Stimulated activated CD8-positive, alpha-beta memory T cell treated with anti-CD3 and anti-CD28 coated beads, Interleukin-2, amount 100 ng/mL, for 48 hours (primary cell): ENCODE measurements at places on chromosomes 4 and X.

DNA sequence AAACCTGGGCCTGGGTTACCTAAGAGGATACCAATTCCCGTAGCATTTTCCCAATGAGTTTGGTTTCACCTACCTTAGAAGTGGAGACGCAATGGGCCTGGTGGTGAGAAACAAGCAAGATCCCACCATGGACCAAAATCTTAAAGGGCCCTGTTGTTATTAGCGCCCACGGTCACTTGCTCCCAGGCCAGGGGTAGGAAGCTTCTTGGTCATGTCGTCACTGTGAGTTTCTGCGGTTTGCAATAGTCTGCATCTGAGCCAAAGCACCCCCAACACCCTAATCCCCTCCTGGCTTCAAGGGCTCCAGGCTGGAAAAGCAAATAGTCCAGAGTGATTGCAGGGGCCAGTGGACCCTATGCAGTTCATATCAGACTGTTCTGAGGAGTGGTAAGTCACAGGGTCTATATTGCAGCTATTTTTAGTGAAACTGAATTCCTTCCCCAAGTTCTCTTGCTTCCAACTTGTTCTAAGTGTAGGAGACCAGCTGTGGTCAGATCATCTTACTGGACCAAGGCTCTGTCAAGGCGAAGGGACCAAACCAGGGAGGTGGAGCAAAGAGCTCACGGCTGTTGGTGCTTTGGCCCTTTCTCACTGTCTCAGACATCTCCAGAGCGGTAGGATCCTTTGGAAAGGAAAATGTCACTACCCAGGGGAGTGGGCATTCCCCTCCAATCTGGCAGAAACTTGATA lies 307.9 kb upstream of the F9 start:
- DNase-seq: no peak

- DNase-seq: no peak
These were observed 105.7 kb downstream of the PSAPL1 start for GRCh38 chr4:7328913-7329638.

- no peak for DNase-seq
These were observed 543.5 kb downstream of the GABRG1 start for GRCh38 chr4:45580334-45580733.

GRCh38 chr4:163344147-163345125 lies 744 bp downstream of the NPY5R start:
- no peak for DNase-seq

DNA sequence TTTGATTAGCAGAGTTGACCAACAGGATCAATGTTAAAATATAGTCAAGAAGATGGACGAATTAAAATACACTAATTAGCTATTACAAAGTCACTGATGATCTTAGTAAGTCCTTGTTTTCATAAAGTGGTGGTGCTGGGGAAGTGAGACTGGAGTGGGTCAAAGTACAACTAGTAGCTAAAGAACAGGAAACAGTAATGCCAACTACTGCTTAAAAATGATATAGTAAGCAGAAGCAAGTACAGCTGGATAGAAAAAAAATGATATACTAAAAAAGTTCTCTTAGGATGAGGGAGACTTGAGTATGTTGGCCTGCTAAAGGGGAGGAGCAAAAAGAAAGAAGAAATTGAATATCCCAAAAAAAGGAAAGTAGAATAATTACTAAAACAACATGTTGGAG lies 580.8 kb upstream of the FTHL17 start:
- no peak for DNase-seq

- no peak for DNase-seq
These were observed 48.5 kb upstream of the NRK start for GRCh38 chrX:105773801-105774200.

DNA sequence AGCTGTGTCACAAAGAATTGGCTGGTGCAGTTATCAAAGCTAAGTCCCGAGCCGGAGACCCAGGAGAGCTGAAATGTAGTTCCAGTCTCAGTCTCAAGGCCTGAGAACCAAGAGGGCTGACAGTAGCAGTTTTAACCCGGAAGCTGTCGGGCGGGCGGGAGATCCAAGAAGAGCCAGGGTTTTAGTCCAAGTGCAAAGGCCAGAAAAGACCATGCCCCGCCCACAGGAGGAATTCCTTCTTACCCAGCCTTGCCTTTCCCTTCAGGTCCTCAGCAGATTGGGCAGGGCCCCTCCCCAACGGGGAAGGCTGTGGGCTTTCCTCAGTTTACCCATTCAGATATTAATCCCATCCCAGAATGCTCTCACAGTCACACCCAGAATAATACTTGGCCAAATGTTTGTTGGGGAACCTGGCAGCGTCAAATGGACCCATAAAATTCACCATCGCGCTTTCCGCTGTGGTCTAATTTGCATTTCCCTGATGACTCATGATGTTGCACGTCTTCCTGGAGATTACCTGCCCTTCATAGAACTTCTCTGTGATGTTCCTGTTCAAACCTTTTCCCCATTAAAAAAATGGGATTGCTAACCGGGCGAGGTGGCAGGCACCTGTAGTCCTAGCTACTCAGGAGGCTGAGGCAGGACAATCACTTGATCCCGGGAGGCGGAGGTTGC lies 16.2 kb downstream of the MAEA start:
- no peak for DNase-seq

- DNase-seq: no peak
These were observed 129.4 kb downstream of the THOC2 start for GRCh38 chrX:123603491-123603890.

GRCh38 chr4:82681754-82682153 lies 116.8 kb downstream of the SCD5 start:
- DNase-seq: no peak

DNA sequence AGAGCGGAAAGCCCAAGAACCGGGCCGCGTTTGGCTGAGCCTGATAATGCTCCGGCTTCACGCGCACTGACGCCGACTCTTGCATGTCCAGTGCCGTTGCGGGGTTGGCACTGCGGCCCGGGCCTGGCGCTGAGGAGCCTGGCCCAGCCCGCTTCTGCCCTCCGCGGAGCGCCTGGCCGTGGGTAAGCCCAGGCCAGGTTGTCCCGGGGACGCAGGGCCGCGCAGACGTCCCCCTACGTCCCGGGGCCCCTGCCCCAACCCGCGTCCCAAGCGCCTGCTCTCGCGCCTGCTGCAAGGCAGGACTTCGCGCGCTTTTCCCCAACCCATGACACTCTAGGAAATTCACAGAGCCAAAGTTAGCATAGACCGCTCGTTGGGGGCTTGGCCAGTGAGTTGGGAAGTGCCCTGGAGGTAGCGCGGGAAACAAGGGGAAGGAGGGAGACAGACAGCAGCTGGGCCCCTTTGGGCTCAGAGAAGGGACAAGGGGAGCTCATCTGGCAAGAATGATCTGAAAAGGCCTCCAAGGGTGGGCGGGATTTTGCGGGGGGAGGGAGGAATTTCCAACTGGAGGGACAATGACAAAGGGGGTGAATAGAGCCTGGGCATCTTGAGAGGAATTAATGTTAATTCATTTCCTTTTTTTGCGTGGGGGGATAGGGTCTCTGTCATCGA lies 665 bp upstream of the LRPAP1 start:
- DNase-seq: no peak

GRCh38 chr4:71406459-71406963 lies 67.7 kb downstream of the SLC4A4 start:
- no peak for DNase-seq

DNA sequence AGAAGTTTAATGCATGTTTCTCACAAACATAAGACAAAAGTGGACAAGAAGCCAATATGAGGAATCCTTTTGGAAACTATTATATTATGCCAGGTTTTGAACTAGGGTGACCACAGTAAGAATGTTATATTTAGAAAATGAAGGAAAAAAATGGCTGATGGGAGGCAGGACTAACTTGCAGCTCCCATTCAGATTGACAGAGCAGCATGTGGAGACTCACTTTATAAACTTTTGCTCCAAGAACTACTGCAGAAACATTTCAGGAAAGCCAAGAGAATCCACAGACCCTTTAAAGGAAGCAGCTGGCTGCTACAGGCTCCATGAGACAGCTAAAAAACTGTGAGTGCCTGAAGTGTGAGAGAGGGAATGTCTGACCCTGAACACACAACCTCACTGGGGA lies 738.6 kb upstream of the GRIA3 start:
- DNase-seq: no peak

DNA sequence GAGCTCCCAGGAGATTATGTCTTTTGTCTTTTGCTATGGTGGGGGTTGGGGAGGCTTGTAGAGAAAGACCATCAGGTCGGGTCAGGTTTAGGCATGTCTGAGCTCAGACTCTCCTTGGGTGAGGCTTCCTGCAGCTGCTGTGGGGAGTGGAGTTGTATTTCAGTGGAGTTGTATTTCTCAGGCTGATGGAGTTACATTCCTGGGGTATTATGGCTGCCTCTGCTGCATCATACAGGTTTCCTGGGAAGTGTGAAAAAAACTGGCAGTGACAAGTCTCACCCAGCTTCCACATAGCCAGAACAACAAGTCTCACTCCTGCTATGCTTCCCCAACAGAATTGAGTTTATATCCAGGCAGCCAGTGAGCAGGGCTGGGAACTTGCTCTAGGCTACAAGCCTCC lies 119.3 kb downstream of the VSIG4 start:
- DNase-seq: no peak

GRCh38 chr4:22414833-22415232 lies 101.0 kb downstream of the ADGRA3 start:
- no peak for DNase-seq

DNA sequence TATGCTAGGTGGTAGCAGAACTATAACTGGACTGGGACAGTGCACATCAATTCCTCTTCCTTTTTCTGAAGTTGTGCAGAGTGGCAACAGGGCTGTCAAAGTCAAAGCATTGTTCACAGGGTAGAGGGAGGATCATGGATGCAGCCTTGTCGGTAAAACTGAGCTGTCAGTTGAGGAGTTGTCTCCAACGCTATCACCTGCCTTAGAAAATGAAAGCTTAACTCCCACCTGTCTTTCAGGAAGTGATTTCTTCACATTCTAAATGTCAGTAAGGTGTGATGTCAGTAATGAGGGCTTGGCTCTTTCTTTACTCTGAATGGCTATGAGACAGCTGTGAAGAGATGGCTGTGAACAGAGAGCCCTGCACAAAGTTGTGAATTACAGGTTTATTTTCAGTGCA lies 66.4 kb upstream of the BANK1 start:
- DNase-seq: no peak

DNA sequence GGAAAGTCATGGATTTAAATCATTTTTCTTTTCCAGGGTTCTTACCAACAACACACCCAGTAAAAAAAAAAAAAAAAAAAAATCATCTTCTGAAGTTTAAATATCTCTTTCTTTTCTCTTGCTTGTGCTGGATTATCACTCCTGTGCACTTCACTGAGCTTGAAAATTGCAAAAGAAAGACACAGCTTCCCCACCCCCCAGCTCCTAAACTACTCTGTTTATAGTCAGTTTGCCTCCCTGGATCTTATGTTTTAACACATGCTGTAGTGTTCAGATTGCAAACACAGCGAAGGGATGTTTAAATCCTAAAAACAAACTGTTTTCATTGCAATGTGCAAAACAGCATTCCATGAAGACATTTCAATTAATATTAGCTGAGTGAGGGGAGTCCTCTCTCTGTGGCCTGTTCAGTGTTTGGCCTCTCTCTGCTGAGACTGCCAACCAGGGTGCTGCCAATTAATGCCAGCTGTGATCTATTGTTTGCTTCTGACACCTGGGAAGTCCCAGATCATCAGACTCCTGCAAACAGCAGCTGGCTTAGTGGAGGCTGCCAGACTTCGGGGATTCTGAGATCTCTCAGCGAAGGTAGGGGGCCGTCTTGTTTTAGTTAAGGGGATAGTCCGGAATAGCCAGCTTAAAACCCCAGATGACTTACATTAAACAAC lies 171.1 kb upstream of the PITX2 start:
- no peak for DNase-seq

GRCh38 chr4:152224223-152224622 lies 311.7 kb downstream of the FBXW7 start:
- DNase-seq: no peak

DNA sequence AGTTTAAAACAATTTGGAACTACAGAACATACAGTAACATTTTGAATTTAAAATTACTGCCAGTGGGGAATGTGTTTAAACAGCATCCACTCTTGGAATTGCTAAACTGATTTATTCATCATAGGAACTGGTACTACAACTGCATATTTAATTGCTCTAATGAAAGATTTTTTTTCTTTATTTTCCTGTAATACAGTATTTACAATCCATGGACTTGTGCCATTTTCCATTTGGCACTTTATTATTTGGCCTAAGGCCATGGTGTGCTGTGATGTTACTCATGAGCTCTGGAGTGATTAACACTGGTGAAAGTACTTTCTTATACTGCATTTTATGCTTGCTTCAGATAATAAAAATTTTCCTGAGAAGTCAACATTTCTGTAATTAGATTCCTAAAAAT lies 69.7 kb upstream of the NUDT6 start:
- no peak for DNase-seq

GRCh38 chr4:174398728-174399127 lies 115.0 kb downstream of the CEP44 start:
- no peak for DNase-seq

GRCh38 chrX:147173594-147173993 lies 359.1 kb upstream of the CXorf51A start:
- DNase-seq: no peak

- no peak for DNase-seq
These were observed 148.3 kb upstream of the TLL1 start for GRCh38 chr4:165724786-165725185.

DNA sequence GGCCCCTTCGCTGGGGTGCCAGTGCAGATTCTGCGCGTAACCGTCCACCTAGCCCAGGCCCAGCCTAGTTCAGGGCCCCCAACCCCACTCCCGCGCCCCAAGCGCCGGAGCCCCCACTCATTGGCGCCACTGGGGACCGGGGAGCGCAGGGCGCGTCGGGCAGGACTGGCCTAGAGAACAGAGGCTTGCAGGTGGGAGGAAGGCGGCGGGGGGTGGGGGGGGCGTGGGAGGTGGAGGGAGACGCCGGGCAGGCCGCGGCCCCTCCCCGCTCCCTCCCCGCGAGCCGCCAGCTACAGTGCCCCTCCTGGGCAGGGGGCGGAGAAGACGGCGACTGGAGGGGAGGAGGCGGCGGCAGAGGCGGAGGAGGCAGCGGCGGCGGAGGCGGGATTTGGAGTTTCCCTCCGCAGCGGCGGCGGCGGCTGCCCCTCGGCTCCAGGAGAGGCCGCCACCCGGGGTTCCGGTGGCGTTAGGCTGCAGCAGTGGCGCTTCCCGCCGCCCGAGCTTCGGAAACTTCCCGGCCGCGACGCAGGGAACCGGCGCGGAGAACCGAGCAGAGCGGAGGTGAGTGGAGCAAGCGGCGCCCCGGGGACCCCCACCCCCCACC lies 4.8 kb upstream of the DUSP9 start:
- no peak for DNase-seq

GRCh38 chrX:136028383-136028984 lies 43.2 kb downstream of the SLC9A6 start:
- DNase-seq: no peak

DNA sequence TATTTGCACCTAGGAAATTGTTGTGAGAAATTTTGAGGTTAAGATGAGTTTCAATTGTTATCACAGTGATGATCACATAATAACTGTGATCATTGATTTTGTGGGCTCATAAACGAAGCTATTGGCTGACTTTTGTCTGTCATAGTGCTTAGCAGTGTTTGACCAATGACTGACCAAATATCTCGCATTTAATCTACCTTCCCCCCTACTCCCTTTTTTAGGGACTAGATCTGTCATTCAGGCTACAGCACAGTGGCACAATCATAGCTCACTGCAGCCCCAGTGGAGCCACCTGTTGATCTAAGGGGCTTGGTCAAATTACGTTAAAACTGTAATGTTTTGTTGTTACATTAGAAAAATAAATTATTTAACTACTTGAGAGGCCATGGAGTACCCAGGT lies 1.5 kb downstream of the FUNDC2 start:
- no peak for DNase-seq
